WTC11 (cell line): ENCODE measurements at places on chromosomes 1 and 21.

DNA sequence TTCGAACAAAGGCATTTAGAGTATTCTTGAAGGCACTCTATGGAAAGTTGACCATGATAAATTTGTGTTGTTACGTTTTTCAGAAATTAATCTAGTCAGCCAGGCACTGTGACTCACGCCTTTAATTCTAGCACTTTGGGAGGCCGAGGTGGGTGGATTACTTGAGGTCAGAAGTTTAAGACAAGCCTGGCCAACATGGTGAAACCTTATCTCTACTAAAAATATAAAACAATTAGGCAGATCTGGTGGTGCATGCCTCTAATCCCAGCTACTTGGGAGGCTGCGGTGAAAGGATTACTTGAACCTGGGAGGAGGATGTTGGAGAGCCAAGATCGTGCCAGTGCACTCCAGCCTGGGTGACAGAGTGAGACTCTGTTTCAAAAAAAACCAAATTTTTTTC, 130.6 kb upstream of the BRINP3 start:
- no peak for DNase-seq

GRCh38 chr1:107927820-107928219, 37.2 kb downstream of the VAV3 start:
- DNase-seq: no peak

DNA sequence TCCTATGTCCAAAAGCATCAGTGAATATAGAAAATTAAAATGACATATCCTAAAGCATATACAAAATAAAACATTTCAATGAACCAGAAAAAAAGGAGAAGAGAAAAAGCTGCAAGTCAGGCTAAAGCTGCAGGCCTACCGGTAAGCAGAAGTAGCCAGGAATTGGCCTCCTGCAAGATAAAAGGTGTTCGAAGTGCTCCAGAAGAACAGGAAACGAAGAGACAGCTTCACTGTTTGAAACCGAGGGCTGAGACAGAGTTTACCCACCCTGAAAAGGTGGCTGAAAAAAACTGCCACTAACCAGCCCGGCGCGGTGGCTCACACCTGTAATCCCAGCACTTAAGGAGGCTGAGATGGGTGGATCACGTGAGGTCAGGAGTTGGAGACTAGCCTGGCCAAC, 37.4 kb downstream of the NSL1 start:
- no peak for DNase-seq

GRCh38 chr1:90509225-90510048, 207.7 kb downstream of the BARHL2 start:
- DNase-seq: no peak

GRCh38 chr1:20793236-20793635, 6.1 kb upstream of the HP1BP3 start:
- DNase-seq: no peak

- DNase-seq: no peak
Measured at GRCh38 chr1:226360106-226360746, 47.7 kb downstream of the PARP1 start.

GRCh38 chr1:6126028-6126427, 54.1 kb downstream of the CHD5 start:
- no peak for DNase-seq

- no peak for DNase-seq
Measured at GRCh38 chr1:118339400-118340124, 154.5 kb upstream of the SPAG17 start.

GRCh38 chr1:195005338-195005737, 1602.9 kb downstream of the KCNT2 start:
- no peak for DNase-seq

DNA sequence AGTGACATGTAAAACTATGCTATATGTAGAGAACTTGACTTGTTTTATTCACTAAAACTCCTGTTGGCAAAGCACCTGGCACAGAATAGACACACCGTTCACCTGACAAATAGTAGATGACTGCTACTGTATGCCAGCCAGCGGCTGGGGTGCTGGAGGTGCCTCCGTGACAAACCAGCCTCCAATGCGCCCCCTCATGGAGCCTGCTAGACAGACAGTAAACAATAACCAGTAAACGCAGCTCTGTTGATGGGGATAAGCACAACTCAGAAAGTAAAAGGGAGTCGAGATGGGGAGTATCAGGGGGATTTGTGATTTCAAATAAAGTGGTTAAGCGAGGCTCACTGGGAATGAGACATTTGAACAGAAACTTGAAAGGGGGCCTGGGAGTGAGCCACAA, 107.2 kb downstream of the PRDM2 start:
- DNase-seq: peak; percentile 73

GRCh38 chr1:219088778-219089557, 84.7 kb upstream of the LYPLAL1 start:
- DNase-seq: no peak

DNA sequence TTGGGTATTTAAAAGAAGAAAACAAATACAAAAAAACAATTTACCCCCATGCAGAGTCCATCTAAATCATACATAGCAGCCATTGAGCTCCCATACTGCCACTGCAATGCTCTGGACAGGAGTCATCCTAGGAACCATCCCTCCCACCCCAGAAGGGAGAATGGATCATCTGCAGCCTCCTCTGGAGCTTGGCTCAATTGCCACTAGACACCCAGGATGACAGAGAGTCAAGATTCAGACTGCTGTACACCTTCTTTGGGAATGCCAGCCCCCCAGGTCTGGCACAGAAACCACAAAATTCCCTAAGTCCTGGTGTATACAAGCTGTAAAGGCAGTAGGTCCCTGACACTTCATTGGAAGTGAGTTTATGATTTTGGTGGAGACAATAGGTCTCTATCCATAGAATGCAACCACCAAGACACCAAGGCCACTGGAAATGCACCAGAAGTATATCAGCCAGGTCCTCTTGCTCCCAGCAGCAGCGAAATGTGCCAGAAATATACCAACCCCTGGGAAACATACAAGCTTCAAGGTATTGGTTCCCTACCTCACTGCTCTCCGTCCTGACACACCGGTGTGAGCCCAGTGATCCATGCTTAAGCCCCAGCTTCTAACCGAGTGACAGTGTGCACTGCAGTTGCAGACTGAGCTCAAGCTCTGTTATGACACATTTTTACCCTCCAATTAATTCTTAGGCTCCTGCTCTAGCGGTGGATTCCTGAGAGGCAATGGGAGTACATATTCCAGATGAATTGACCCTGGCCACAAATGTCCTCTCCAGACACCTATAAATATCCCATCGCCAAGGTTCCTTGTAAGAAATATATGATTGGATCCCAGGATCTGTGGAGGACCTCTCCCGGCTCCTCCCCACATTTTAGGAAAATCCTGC, 4.4 kb downstream of the TAL1 start:
- no peak for DNase-seq

- no peak for DNase-seq
Measured at GRCh38 chr1:160844447-160845232, 18.0 kb downstream of the CD244 start.

DNA sequence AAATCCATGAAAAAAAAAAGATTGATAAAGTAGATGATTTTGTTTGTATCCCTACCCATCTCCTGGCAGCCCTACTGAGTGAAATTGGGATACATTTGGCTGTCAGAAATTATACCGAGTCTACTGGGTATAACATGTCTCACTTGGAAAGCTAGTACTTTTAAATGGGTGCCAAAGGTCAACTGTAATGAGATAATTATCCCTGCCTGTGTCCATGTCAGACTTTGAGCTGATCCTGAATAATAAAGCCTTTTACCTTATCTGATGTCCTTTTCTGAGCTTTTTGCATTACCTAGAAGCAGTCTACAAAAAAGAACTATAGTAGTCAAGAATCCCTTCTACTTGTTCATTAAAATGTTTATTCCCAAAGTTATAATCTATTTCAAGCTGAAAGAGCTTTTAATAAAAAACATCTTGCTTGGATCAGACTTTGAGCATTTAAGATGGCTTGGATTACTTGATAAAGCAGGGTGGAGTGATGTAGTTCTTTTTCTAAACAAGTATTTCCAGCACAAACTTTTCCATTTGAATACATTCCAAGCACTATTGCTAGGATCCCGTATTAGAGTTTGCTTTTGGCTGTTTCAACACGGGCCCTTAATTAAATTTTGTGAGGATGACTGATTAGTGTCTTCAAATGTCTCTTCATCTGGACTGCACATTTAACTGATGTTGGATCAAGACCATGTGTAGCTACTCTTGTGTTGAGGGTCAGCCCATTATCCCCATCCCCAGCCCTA, 69.2 kb downstream of the DTL start:
- no peak for DNase-seq

DNA sequence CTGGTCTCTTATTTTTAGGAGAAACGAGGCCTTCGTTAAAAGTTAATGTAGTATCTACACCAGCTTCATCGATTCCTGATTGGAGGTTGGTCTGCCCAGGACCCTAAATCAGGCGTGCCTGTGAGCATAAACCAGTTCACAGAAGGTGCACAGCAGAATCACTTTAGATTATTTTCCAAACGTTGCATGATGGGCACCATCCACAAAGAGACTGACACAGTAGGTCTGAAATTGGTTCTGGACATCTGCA, 256 bp upstream of the TARBP1 start:
- DNase-seq: no peak

DNA sequence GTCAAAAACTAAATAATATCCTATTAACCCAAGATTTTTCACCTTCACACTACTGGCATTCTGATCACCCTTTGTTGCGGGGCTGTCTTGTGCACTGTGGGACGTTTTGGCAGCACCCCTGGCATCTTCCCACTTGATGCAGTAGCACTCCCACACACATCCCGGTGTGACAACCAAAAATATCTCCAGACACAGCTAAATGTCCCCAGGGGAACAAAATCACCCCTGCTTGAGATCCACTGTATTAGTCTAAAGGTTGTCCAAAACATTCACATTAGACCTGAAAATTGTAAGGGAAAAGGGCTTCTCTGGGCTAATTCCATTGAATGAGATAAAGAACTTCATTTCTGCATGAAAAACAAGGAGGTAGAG, 37.8 kb downstream of the PLEKHO1 start:
- no peak for DNase-seq

GRCh38 chr21:43880111-43880985, 15.3 kb downstream of the AGPAT3 start:
- no peak for DNase-seq

DNA sequence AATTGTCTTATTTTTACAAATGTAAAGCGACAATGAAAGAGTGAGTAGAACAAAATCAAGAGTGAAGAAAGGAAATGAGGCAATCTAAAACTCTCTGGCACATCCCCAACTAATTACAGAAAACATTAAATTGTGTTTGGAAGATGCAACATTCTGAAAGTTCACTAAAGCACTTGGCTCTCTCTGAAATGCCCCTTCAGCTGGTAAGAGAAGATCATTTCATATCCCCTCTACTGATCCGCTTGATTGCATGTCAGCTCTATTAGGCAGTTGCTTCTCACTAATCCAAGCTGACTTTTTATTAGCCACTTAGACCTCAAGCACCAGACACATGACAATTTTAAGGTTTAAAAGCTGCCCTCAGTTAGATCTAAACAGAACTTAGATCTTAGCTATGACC, 262.8 kb upstream of the PRMT6 start:
- DNase-seq: no peak

- DNase-seq: no peak
Measured at GRCh38 chr1:8649027-8649426, 168.4 kb downstream of the RERE start.

- DNase-seq: no peak
Measured at GRCh38 chr1:185495898-185496297, 178.9 kb upstream of the IVNS1ABP start.

- DNase-seq: no peak
Measured at GRCh38 chr1:237684236-237684635, 206.5 kb downstream of the ZP4 start.

GRCh38 chr1:64514197-64514765, 44.4 kb downstream of the CACHD1 start:
- DNase-seq: no peak

DNA sequence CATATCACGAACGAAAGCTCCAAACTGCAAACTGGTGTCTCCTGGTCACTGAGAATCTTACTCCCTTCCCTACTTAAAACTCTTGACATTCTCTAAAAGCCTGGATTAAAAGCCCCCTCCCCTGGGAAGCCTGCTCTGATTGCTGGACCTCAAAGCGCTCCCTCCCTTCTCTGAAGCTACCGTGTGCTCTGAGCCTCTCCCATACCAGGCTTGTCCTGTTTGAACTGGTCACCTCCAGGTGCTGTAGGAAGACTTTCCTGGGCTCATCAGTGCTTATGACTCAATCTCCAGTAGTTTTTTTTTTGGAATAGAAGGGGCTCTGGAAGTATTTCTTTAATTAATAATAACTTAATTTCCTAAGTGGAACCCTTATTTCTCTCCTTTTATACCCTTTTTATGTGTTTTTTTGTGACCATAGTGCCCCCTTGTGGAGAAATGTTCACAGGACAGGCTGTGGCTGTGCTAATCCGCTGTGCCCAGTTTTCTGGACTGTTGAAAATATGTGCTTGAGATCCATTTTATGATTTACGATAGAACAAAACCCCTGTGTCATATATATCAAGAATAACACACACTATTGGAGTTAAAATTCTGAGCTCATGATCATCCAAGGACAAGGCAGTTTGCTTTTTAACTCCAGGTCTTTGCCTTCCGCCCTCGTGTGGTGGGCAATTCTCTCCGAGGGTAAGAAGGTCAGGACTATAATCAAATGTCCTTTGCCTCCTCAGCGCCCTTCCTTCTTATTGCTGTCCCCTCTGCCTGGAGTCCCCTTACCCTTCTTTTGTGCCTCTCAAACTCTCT, 16.9 kb downstream of the MTARC1 start:
- no peak for DNase-seq

DNA sequence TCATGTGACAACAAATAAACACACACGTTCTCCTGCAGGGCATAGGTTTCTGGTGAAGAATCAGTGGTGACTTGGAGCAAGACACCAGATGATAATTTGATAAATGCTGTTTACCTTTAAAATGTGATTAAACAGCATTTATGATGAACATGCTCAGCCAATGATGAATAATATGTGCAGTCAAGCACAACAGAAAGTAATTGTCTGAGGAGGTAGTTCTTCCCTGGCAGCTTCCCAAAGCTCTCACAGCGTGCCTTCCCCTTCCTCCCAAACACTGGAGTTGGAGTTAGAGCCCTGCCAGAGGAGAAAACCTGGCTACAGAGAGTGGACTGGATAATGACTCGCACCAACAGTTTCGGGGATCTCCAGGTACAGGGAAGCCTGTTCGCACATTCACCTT, 463.5 kb downstream of the SMYD3 start:
- no peak for DNase-seq

- DNase-seq: peak; percentile 43
Measured at GRCh38 chr21:38813143-38813542, 7.4 kb downstream of the ETS2 start.

GRCh38 chr1:177801790-177802189, 168.1 kb downstream of the SEC16B start:
- DNase-seq: no peak
